ENCODE measurements at places on chromosomes 4 and X.

GRCh38 chr4:133465022-133465421 lies 315.9 kb downstream of the PCDH10 start:
- DNase-seq: no peak

- DNase-seq: no peak
Measured at GRCh38 chr4:74464291-74464690, 19.4 kb downstream of the AREG start.

GRCh38 chrX:145826466-145826865 lies 8.8 kb downstream of the SLITRK2 start:
- DNase-seq: no peak

GRCh38 chrX:40933706-40934425 lies 151.4 kb upstream of the USP9X start:
- no peak for DNase-seq

DNA sequence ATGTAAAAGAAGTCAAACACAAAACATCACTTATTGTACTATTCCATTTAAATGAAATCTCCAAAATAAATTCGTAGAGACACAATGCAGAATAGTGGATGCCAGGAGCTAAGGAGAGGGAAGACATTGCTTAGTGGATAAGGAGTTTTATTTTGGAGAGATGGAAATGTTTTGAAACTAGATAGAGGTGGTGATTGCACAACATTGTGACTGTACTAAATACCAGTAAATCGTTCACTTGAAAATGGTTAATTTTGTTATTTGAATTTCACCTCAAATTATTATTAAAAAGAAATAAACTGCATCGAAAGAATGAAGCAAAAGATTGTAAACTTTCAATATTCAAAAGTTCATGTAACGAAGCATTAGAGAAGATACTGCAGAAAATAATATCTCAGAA lies 9.7 kb upstream of the ACSL4 start:
- no peak for DNase-seq

DNA sequence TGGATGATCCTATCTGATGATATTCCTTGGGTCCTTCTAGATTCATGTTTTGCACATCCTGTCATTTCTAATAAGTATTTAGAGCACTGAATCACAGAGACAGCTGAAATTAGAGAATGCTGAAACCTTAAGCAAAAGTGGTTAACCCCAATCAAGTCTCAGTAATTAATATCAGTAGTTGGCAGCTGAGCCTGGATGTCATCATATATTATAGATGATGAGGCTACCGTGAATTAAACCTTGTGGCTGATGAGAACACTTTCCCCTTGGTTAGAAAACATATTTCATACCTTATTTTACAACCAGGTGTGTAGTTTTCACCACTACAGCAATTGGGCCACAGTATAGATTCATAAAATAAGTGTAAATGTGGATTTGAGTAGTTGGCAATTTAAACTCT lies 499.0 kb downstream of the PDGFC start:
- DNase-seq: no peak

DNA sequence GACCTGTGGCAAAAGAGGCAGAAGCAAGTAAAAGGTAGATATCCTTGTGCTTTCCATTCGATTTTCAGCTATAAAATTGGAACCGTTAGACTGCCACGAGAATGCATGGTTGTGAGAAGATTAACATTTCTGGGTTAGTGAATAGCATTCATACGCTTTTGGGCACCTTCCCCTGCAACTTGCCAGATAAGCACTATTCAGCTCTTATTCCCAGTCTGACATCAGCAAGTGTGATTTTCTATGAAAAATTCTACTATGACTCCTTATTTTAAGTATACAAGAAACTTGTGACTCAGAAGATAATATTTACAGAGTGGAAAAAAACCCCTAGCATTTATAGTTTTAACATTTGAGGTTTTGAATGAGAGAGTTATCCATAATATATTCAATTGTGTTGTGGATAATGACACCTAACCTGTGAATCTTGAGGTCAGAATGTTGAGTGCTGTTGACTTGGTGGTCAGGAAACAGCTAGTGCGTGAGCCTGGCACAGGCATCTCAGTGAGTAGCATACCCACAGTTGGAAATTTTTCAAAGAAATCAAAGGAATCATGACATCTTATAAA lies 3.9 kb downstream of the FGB start:
- no peak for DNase-seq

DNA sequence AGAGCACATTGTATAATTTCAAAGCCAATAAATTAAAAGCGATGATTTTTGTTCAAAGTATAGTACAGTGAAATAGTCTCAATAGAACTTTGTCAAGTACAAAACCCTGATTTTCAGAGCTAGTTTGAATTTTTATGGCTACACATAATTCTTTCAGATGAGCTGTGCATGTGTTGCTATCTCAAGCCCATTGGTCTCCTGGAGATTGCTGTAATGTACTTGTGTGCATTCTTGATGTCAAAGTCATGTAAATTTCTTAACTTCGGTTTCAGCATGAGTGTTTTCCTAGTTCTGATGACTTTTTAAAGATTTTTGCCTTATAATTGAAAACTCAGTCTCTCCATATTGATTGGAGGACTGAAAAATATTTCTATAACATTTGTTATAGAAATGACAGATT lies 200.8 kb downstream of the CEP135 start:
- DNase-seq: no peak

DNA sequence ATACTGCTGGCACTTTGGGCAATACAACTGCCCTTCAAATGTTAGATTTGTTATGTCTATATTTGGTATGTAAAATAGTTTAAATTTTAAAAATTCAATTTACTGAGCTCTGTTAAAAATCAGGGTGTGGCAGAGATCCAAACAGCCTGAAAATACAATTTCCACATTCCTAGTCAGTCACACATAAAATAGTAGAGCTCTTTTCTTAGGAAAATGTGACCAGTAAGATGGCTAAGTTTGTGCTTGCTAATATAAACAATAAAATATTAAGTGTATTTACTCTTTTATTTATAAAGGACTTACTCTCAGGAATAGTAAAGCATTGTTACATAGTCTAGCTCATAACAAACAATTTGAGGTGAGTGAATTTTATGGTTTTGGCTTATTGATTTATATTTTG lies 200.2 kb downstream of the DKK2 start:
- DNase-seq: no peak

GRCh38 chr4:17168571-17168970 lies 270.1 kb upstream of the LDB2 start:
- DNase-seq: no peak

DNA sequence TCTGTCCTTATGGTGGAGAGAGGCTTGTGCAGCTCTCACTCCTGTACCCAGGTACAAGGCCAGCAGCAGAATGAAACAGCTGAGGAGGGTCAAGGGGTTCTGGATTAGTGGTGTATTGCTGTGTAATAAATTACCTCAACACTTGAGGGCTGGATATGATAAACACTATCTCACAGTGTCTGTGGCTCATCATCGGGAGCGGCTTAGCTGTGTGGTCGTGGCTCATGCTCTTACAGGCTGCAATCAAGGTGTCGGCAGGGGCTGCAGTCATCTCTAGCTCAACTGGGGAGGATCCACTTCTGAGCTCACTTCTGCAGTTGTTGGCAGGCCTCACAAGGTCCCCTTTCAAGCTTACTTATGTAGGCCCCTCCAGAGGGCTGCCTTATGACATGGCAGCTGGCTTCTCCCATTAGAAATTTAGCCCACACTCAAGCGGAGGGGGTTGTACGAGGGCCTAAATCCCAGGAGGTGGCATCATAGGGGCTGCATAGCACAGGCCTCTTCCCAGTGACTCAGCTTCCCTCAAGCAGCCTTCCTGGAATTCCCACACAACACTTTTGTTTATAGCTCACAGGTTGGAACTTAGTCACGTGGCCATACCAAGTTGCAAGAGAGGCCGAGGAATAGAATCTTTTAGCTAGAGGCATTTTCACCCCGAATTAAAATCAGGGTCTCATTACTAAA lies 148.2 kb upstream of the RPS6KA3 start:
- no peak for DNase-seq

- no peak for DNase-seq
Measured at GRCh38 chr4:95293014-95293413, 255.8 kb downstream of the UNC5C start.

GRCh38 chrX:130793975-130794374 lies 109.0 kb downstream of the ENOX2 start:
- no peak for DNase-seq

- no peak for DNase-seq
Measured at GRCh38 chr4:151991001-151991883, 230.4 kb upstream of the GATB start.

DNA sequence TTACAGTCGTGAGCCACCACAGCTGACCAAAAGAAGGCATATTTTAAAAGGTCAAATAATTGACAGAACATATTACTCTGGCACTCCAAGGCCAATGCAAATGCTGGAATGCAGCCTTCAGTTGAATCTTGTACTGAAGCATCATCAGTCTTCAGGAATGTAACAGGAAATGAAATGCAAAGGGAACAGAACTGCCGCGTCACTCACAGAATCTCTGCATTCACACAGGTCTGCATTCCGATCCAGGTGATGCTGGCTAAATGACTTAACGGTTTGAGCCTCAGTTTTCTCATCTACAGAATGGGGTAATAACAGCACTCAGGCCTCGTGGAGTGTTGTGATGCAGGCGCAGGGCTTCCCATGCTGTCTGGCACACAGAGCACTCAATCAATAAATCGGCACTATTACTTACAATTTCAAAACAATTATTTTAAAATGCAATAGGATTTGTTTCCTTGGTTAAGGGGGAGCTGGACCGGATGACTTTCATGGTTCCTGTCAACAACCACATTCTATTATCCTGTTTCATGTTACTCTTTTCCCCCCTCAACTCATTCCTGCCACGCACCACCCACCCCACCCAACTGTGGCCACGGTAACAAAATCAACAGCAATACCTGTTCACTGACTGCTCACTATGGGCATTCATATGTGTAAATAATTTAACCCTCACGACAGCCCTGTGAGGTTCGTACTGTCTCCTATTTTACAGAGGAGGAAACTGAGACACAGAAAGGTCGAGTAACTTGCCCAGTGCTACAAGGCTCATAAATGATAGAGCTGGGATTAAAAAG lies 32.4 kb downstream of the IGFBP7 start:
- DNase-seq: no peak

GRCh38 chrX:16873106-16873505 lies 2.9 kb upstream of the RBBP7 start:
- no peak for DNase-seq

GRCh38 chr4:81622028-81622427 lies 150.3 kb upstream of the RASGEF1B start:
- no peak for DNase-seq

- no peak for DNase-seq
Measured at GRCh38 chr4:159444678-159445077, 341.8 kb downstream of the RAPGEF2 start.

DNA sequence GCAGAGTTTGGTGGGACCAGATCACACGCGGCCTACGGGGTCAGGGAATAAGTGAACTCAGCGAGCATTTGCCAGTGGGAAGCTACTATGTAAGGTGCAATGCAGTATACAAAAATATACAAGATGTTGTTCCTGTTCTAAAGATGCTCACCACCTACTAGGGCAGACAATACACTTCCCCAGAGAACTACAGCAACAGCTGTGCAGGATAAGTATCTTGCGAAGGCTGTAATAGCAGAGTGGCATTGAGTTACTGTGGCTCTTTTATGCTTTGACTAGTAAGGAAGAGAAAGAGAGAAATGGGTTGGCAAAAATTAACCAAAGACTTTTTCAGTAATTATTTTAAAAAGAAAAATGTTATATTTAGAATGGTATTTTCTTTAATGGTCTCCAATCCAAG lies 61.2 kb downstream of the CDS1 start:
- DNase-seq: no peak

- no peak for DNase-seq
Measured at GRCh38 chrX:13473442-13474163, 95.8 kb upstream of the EGFL6 start.

DNA sequence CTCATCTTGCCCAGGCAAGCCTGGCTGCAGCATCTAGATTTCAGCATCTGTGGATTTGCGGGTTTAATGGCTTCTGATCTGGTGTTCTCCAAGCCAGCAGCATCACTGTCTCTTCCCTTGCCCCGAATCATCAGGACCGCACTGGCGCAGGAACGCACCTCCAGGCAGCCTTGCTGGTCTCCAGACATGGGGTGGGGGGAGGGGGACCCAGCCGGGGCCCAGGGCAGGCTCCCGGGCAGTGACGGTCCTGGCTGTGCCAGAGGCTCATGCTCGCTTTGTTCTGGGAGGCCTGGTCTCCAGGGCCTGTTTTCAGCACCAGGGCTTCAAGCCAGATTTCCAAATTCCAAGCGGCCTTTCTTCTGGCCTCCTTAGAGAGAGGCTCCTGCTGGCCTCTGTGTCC lies 4.9 kb downstream of the CFAP99 start:
- no peak for DNase-seq

- DNase-seq: no peak
Measured at GRCh38 chrX:49845701-49846403, 16.7 kb downstream of the PAGE4 start.

- no peak for DNase-seq
Measured at GRCh38 chr4:2330091-2331042, 68.5 kb upstream of the MXD4 start.

- no peak for DNase-seq
Measured at GRCh38 chrX:68711845-68712244, 64.4 kb downstream of the STARD8 start.

DNA sequence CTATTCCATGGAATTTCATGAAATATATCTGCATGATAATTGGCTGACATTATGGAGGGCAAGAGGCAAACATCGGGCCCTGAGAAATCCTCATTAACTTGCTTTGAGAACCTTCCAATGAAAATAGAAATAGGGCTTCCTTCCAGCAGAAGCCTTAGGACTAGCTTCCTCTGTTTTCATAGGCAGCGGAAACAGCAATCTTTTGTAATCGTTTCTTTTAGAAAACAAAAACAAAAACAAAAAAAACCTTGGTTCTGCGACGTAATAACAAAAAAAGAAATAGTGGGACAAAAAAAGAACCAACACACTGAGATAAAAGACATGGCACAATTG lies 62.9 kb downstream of the GEMIN8 start:
- no peak for DNase-seq

GRCh38 chr4:10299601-10300000 lies 157.6 kb downstream of the ZNF518B start:
- DNase-seq: no peak

GRCh38 chr4:5989236-5990225 lies 28.7 kb downstream of the C4orf50 start:
- no peak for DNase-seq

DNA sequence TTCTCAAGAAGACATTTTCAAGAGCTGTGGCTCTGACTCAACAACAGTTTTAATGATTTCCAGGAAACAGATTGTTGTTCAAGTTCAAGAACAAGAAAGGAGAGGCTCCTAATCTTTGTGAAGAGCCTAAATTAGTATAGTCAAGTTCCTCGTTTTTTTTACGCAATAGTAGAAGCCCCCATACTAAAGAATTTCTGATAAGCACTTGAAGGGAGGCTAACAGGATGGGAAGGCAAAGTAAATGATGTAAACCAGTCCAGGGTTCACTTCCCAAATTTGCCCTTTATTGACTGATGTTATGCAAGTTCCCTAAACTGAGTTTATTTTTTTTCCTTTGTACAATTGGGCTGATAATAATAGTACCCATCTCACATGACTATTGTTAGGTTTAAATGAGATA lies 178.2 kb downstream of the RTL9 start:
- DNase-seq: no peak

DNA sequence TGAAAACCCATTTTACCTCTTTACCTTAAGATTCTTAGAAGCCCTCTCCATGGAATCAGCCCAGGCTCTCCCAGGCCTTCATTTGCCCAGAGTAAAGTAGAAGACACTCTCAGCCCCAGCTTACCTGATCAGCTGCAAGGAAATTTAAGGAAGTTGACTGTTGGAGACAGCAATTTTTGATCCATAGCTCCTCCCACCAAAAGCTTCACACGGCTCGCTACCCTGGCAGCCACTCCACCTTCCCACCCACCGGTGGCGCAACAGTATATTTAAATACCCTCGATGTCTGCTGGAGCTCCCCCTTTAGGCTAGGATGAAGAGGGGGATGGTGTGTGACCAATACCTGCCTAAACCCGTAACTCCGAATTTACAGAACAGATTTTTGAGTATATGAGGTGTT lies 75.4 kb downstream of the MBNL3 start:
- DNase-seq: no peak
